ENCODE measurements at places on chromosomes 5 and 9. TPM values are rescaled to one million over a fixed set of nuclear protein-coding genes. Genes with fewer than 3 reads are reported as not detected.

DNA sequence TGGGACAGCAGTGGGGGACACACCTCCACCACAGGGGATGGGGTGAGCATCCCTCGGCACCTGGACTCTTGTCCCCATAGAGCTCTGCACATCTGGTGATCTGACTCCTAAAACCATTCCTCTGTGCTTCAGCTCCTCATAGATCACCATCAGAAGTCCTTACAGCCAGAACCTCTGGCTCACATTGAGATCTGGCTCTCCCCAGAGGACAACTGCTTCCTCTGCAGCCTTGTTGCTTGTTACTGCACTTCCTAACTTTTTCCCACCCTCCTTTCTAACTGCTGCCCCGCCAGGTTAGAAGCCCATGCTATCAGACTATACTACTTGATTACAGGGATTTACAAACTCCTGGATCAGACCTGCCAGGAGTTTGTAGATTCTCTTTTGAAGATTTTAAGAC lies 64.5 kb downstream of the ARSB start:
- DNase-seq = no peak

DNA sequence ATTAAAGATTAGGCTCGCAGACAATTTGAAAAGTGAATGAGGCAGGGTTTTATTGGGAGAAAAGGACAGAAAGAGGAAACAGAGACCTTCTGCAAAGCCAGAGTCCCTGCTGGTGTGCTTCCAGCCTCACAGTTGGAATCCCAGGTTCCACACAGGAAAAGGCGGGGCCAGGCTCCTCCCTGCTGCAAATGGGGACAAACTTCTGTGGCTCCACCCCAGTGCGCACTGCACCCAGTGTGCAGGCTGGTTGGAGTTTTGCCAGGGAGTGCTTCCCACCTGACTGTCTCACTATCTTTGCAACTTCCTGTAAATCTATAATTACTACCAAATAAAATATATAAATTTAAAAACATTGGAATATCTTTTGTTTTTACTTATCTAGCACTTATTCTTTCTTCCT lies 386.0 kb upstream of the GRIN3A start:
- no peak for DNase-seq

KIF4B gene
- total RNA-seq = not detected

DNA sequence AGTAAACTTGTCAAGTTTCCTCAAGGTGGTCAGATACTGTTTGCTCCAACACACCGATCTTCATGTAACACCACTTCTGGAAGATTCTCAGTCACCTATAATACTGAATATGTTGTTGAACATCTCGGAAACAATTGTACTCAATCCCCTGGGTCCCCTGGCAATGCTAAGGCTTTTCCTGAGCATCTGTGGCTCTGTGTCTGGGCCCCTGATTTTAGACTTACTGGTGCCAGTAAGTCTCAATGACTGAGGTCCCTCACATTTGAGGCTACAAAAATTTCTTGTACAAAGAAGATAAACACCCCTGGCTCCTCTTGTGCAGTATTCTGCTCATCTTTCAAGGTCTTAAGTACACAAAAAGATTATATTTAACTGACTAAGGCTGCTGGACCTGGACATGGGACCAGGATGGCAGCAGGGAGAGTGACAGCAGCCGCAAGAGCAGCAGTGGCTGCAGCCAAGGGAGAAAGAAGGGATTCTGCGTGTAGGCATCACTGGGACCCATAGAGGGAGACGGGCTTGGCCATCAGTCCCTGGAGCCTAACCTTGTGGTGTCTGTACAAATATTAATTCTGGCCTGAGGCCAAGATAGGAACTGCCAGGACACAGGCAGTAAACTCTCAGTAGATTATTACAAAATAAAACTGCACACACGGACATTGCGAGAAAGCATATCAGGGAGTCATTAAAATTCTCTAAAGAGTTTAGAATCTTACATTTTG lies 49.0 kb upstream of the TNPO1 start:
- DNase-seq = no peak

DNA sequence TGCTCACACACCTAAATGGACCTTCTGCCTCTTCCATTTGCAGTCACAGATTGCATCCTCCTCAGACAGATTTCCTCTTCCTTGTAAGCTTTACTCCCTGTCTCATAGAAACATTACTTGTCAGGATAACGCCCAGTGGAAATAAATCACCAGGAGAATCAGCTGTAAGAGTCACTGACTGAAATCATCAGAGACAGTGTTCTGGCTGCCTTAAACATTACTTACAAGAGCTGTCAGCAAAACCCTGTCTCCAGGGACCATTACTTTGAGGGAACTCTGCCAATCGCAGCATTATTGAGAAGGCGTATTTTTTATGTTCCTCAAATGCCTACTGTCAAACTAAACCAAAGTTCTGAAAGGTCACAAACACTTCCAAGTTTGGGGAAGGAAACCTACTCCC lies 5.9 kb downstream of the DPYSL3 start:
- no peak for DNase-seq

DNA sequence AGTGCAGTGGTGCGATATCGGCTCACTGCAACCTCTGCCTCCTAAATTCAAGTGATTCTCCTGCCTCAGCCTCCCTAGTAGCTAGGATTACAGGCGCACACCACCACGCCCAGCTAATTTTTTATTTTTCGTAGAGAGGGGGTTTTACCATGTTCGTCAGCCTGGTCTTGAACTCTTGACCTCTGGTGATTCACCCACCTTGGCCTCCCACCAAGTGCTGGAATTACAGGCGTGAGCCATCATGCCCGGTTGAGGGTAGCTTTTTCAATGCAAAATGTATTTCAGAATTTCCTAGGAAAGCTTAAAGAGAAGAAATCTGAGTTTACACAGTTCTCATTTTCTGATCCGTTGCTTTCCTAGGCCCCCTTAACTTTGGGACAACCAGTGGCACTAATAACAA lies 15.7 kb downstream of the BDP1 start:
- DNase-seq = no peak

DNA sequence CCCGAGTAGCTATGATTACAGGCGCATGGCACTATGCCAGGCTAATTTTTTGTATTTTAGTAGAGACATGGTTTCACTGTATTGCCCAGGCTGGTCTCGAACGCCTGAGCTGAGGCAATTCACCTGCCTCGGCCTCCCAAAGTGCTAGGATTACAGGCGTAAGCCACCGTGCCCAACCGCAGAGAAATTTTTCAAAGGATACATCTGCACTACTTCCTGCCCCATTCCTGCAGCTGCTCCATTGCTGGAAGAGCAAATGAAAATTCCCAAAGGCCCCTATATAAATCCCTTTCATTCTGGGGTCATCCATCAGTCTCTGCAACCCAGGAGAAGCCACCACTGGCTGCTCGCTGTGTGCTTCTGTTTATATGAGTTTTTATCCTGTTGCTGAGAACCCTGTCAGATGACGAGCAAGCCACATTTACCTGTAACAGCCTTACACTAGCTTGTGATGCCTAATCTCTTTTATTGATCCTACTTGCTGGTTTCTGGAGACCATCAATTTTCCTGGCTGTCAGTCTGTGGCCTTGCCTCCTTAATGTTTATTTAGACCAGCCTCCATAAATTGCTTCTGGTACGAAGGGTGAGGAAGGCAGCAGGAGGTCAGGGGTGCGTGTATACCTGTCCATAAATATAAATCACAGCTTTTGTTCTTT lies 925.3 kb downstream of the TLE4 start:
- DNase-seq = no peak

DNA sequence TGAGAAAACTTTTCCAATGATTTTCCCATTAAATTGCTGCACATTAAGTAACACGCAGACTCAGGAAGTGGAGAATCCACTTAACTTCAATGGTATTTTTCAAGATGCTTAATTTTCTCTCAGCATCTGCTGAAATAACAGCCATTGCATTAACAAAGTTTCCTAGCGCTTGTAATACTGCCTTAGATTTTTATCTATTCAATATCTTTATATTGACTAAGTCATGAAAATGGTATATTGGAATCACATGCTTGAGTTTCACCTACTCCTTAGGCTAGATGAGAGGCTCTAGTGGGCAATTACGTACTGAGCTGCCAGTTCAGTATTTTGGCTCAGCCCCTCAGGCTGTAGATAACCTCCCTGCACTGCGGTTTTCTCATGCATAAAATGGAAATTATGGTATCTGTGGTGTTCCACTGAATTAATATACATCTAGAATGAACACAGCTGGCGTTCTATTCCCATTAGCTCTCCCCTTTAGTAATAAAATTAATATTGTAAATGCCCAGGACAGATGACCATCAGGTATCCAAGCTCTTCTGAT lies 112.9 kb downstream of the MTX3 start:
- DNase-seq = no peak

Data from kidney epithelial cell (primary cell).